Fibroblast of lung (primary cell): ENCODE measurements at places on chromosomes 5 and 9. TPM values are rescaled to one million over a fixed set of nuclear protein-coding genes. Genes with fewer than 3 reads are reported as not detected.

ANKDD1B gene
- total RNA-seq, result 0.51 and 0.66 TPM in 2 replicates

PDZD2 gene
- under 0.01 and 0.33 TPM in 2 replicates for total RNA-seq

GPR151 gene
- total RNA-seq, result not detected in 2 replicates

SOHLH1 gene
- total RNA-seq, result not detected in 2 replicates

FGD3 gene
- under 0.01 TPM in 1 of 2 replicates, not detected in the other for total RNA-seq

FAM120A gene
- total RNA-seq, result 93.0 and 136 TPM in 2 replicates

RBM22 gene
- total RNA-seq, result 14.1 and 15.4 TPM in 2 replicates

ANKRD55 gene
- under 0.01 TPM in 1 of 2 replicates, not detected in the other for total RNA-seq

BHMT2 gene
- 10.3 and 20.3 TPM in 2 replicates for total RNA-seq

SLC2A8 gene
- total RNA-seq, result 7.2 and 11.4 TPM in 2 replicates

SPINK1 gene
- total RNA-seq, result not detected in 2 replicates

SLC27A6 gene
- 0.17 and 0.26 TPM in 2 replicates for total RNA-seq

PCDHGB7 gene
- total RNA-seq, result 13.0 and 13.6 TPM in 2 replicates

MGAT1 gene
- total RNA-seq, result 55.2 and 72.5 TPM in 2 replicates

IRX1 gene
- not detected in 2 replicates for total RNA-seq

CKMT2 gene
- 8.0 and 19.3 TPM in 2 replicates for total RNA-seq

TMOD1 gene
- total RNA-seq, result 2.6 and 4.0 TPM in 2 replicates

LCN15 gene
- total RNA-seq, result not detected in 2 replicates

CCDC180 gene
- 1.8 and 2.5 TPM in 2 replicates for total RNA-seq

DMXL1 gene
- 45.5 and 59.5 TPM in 2 replicates for total RNA-seq

PHF19 gene
- total RNA-seq, result 22.1 and 38.3 TPM in 2 replicates

BTNL9 gene
- not detected in 2 replicates for total RNA-seq

PCDHB5 gene
- 1.8 and 2.8 TPM in 2 replicates for total RNA-seq

NXNL2 gene
- total RNA-seq, result 0.77 and 1.3 TPM in 2 replicates

SVEP1 gene
- total RNA-seq, result 76.3 and 96.9 TPM in 2 replicates
